ENCODE measurements at places on chromosomes 13 and 19.
A peak's percentile ranks its signal among the peaks of the same experiment; 100 is the strongest.

DNA sequence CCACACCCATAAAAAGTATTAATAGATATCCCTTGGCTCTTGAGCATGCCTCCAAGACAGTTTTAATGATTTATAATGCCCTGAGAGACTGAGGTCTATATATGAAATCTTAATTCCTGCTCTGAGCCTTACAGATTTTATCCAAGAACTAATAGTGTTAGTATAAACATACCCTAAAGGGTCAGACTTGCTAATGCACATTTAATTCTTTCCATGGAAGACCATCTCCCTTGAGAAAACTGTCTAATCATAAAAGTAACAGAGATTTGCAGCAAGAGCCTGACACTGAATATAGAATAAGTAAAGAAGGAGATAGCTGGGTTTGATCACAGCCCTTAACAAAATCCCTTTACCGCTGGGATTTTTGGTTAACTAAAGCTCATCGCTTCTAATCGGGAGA is 650.8 kb upstream of the KLF12 start:
- DNase-seq: no peak

DNA sequence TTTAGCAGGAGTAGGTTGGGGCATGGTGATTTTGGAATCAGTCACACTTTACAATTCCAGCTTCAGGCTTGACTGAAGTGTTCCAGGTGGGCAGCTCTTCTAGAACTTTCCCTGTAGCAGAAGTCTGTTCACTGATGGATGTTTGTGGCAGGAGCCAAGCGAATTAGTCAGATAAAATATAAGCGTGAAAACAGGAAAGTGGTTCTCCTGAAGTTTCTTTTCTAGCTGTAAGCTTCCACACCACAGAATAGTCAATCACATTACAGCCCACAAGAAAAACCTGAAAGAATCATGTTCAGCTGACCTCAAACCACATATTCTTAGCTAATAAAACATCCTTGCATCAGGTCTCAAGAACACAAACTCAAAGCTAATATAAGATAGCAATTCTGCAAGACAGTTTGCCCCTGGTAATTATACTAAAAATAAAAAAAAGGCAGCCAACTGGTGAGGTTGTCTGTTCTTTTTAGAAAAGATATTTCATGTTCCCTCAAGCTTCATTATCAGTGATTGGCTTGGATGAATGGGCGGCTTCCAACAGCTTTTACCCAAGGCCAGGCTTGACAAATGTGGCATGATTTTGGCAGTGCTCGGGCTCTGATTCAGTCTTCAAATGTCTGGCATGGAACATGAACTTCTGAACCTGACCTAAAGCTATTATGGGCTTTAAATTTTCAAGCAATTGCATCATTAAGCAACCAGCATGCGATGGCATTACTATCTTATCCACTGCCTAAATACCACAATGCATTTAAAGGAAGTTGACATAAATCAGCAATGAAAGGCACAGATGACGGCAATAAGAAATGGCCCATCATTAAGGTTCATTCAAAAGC is 136.8 kb downstream of the DCLK1 start:
- peak; percentile 96 for DNase-seq

- no peak for DNase-seq
Measured at GRCh38 chr13:79456656-79457365, 24.1 kb upstream of the NDFIP2 start.

GRCh38 chr13:84380866-84381265 is 498.6 kb upstream of the SLITRK1 start:
- no peak for DNase-seq

DNA sequence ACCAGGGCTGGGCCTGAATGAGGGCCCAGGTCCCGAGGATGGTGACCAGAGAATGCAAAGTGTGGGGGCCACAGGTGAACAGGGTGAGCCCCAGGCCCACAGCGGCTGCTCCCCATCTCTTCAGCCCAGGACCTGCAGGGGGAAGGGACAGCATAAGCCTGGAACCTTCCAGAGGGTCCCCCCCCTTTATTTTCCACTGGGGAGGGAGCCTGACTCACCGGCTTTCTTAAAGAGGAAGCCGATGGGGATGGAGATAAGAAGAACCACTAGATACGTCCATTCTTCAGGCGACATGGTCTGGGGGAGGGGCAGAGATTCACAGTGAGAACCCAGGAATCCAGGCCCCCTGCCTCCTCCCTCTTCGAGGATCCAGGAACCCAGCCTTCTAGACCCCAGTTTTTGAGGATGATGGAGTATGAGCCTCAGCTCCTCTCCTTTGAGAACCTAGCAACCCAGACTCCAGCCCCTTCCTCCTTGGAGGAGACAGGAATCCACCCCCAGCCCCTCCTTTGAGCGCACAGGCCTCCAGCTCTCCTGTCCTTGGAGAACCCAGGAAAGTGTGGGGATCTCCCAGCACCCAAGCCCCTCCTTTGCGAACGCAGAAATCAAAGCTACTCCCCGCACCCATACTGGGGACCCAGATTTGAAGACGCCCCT is 1.0 kb downstream of the MBOAT7 start:
- DNase-seq: no peak

DNA sequence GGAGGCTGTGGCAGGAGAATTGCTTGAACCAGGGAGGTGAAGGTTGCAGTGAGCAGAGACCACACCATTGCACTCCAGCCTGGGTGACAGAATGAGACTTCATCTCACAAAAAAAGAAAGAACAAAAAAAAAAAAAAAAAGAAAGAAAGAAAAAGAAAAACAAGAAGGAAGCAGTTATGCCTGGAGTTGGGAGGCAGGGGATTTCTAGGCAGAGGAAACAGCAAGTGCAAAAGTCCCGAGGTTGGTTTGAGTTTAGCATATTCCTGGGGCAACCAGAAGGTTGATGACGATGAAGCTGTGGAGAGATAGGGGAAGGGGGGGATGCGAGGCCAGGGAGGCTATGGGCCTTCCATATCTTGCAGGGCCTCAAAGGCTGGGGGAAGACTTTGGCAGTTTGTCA is 11.5 kb upstream of the EML2 start:
- DNase-seq: no peak

GRCh38 chr13:92901739-92902138 is 324.9 kb upstream of the GPC6 start:
- no peak for DNase-seq

DNA sequence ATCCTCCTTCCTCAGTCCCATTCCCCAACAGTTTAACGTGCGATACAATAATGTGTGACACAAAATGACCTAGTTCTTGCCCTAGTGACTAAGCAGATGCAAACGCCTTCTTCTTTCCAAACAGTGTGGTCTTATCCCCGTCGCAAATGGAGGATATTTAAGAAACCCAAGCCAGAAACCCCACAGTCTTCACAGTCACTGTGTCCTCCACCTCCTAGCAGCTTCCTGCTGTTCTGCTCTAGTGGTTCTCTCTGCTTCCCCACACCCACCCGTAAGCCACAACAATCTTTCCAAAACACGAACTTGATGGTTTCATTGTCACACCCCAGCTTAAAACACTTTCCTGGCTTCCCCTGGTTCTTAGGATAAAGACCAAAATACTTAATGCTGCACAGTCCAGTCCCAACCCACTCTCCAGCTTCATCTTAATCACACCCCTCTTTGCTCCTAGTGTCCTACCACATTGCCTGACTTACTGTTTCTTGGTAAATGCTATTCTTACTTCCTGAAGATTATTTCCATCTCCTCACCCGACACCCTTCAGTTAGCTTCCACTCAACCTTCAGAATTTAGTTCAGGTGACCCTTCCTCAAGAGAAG is 32.3 kb downstream of the ITM2B start:
- no peak for DNase-seq

DNA sequence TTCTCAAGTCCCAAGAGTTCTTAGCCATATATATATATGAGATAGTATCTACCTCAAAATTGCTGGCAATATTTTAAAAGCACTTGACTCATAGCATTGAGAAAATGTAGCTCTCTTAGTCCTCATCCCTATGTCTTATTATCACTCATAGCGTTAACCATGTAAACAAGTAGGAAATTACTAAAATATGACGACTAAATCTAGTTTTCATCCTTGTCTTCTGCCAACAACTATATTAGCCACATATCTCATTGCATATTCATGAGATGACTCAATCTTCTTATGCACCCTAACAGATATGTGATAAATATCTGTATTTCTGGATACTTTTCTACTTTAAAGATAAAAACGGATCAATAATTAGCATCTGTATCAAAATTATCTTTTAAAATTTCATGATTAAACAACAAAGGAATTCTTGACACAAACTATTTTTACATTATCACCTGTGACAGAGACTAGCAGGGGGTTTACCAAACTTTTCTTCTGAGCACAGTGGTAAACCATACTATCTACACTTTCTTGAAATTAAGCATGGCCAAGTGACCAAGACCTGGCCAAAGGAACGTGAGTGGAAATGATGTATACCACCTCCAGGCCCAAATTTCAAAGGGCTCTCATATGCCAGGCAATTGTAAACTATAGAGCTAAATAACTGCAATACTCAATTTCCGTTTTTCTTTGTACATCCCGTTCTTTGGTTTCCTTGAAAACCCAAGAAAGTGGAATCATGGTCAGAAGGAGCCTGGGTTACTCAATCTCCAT is 45.7 kb downstream of the ZC3H13 start:
- no peak for DNase-seq

DNA sequence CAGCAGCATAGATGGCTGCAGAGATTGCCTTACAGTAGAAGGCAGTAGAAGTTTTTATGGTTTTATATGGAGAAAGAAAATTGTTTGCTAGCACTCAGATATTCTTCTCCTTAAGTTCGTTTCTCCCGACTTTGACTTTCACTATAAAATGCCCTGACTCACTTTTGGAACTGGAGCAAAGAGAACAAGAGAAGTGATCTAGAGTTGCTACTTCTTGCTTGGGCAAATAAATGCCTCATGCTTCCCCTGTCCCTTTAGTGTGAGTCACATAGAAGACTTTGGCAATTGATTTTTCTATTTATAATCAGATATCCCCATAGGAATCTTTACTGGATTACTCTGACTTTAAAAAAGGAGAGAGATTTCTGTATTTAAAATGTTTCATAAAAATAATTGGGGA is 46.9 kb downstream of the ITGBL1 start:
- DNase-seq: no peak

DNA sequence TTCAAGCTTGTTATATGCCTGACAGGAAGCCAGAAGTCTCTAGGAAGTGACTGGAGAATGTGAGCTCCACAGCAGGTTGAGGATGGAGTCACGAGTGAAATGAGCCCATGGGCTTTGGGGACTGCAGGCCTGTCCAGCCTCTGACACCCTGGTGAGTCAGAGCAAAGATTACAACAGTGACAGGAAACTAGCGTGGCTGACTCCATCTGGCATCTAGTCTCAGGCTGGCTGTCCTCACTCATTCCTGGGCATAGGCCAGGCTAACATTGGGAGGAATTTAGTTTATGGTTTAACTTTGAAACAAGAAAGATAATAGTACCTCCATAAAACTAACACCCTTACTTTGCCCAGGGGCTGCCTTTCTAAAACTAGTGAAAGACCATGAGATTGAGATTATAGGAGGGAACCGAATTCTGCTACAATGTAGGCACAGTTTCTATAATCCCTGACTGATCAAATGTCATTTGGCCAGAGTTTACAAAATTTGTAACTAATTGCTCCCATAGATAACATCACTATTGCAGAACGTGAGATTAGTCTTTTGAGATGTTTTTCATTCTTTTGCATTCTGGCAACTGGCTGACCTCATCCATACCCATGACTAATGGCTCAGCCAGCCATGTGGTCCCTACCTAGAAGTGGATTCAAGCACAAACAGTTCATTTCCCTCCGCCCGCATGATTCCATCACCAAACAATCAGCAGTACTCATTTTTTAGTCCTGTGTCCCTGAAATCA is 28.4 kb downstream of the PSG1 start:
- no peak for DNase-seq

DNA sequence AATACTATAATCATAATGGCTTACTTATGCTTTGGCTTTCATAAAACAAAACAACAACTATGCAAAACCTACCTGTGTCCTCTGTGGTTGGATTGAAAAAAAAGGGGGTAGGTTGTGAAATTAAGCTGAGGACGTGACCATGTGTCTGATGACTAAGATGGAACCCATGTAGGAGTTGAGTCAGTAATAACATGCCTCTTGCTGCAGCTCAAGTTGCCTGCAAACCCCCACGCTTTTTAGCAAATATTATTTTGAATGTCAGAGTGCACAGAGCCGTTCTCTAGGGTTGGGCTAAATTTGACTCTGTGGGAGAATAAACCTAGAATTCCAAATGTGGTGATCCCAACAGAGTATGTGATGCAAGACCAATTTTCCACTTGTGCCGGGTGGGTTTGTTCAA is 209.3 kb downstream of the KCNRG start:
- no peak for DNase-seq

DNA sequence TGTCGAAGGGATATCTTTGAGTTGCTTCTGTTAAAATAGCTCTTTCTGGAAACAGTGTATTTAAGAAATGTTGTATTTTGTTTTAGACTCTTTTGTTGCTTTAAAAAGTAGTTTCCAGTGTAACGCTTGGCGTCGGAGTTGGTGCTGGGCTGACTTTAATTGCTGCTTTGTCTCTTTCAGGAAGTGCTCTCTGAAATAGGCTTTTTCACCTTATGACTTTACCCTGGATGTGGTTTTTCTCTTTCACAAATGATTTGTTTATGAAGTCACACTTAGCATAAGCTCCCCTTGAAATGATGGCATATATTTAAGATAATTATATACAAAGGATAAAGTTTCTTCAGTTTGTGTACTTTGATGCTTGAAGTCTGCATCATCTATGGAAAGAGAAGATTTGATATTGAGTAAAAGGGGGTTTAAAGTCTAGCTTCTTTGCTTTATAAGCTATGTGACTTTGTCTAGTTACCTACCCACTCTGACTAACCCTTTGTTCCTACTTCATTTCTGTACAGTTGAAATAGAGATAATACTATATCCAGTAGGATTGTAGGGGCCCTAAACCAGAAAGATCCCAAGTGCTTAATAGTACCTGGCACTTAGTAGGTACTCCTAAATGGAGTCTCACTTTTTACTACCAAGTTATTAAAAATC is at the start of gene GPR18:
GPR18 (minus strand) TSS at position 170 of the 651 bp plus-strand sequence. CDS start 2,507 bp downstream, outside the sequence.
- DNase-seq: no peak

DNA sequence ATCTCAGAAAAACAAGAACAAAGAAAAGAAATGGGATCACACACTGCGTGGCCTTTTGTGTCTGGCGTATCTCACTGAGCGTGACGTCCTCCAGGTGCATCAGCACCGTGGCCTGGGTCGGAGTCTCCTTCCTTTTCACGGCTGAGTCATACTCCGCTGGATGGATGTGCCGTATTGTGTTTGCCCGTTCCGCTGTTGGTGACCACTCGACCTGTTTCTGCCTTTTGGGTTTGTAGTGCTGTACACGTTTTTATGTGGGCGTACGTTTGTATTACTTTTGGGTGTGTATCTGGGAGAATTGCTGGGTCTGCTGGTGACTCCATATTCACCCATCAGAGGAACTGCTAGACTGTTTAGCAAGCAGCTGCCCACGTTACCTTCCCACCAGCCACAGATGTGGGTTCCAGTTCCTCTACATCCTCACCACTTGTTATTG is 11.4 kb downstream of the ARID3A start:
- DNase-seq: no peak

- no peak for DNase-seq
Measured at GRCh38 chr19:5553892-5554291, 13.9 kb downstream of the TINCR start.
